NCI-H446 (cell line): ENCODE measurements at places on chromosomes 5 and 9.

DNA sequence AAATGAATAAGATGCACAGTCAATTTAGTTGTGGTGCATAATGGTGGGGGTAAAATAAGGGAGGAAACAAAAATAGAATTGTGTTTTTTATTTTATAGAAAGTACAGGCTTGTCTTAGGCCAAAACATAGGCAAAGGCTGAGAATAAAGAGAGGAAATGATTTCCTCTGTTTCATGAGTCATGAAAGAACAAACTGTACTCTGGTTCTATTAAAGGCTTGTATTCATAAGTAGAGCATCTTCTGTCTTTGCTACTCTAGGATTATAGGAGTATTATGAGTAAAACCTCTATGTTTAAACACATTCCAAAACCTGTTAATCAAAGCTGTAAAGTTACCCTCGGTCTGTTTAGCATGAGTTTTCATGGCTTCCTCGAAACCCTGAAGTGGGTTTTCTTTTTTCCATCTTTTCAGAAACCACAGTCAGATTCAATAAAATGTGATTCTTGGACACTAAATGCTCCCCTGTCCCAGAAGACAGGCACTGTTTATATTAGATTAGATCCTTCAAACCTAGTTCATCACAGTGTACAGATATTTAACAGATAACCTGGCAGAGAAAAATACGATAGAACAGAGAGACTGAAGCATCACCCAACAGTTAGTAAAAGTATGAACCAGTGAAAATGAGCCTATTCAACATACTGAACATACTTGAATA, 473.9 kb upstream of the CYLC2 start:
- no peak for DNase-seq

DNA sequence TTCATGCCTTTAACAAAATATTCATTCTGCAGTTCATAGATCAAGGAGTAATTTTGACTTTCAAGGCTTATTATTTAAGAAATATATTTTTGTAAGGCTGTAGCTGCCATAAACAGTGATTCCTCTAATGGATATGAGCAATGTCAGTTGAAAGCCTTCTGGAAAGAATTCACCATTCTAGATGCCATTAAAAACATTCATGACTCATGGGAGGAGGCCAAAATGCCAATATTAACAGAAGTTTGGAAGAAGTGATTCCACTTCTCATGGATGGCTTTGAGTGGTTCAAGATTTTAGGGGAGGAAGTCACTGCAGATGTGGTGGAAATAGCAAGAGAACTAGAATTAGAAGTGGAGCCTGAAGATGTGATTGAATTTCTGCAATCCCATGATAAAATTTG, 229.1 kb downstream of the DEPDC1B start:
- no peak for DNase-seq

- DNase-seq: no peak
These were observed 40.6 kb upstream of the CPLX2 start for GRCh38 chr5:175830586-175831300.

DNA sequence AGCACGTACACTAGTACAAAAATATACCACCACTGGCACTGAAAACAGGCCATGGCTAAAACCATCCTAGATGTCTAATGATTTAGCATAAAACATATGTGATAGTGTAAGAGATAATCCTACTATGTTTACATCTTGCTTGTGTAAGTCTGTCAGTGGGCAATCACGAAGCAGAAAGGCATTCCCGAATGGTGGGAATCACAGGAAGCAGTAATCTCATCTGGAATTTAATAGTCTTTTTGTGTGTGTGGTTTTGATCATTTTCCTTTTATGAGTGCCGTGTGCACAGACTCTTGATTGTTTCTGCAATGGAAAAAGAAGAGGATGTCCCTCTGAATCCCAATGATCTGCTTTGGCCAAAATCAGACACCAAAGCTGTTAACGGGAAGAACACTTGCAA, 200.5 kb downstream of the EBF1 start:
- no peak for DNase-seq

GRCh38 chr5:2387634-2388325, 363.7 kb downstream of the IRX2 start:
- no peak for DNase-seq

GRCh38 chr9:117145811-117146490, 268.9 kb downstream of the ASTN2 start:
- DNase-seq: peak; percentile 67

- no peak for DNase-seq
These were observed 169.9 kb downstream of the HINT1 start for GRCh38 chr5:130995254-130995515.

GRCh38 chr9:18893046-18893445, 140.0 kb downstream of the SAXO1 start:
- no peak for DNase-seq

- no peak for DNase-seq
These were observed 36.0 kb downstream of the UBE2D2 start for GRCh38 chr5:139597134-139597533.

DNA sequence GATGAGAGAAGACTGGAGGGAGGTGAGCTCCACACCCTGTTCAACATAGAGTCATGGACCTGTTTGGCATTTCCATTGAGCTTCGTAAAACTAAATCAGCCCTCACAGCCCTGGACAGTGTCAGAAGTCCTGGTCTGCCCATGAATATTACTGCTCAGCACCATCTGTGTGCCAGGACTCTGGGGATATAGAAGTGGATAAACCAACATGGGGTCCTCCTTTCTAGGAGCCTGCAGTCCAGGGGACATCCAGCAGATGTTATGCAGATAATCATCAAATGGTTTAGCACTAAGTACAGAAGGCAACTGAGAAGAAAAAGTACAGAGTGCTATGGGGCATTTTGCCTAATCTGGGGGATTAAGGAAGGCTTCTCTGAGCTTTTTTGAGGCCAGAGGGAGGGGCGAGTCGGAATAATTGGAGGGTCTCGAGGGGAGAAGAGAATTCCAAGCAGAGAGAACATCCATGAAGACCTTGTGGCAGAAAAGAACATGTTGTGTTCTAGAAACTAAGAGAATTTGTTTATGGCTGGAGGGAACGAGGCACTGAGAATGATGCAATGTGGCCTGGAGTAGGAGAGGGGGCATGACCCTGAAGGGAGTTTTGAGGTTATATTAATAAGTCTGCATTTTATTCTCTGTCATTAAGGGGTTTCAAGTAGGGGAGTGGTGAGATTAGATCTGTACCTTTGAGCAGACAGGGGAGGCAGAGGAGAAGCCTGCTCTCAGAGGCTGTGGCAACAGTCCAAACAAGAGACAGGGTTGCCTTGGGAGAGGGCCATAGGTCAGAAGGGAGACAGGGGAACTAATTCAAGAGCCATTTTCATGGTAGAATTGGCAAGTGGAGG, 63.5 kb upstream of the SLC2A8 start:
- DNase-seq: no peak

- no peak for DNase-seq
These were observed 271.1 kb downstream of the NDUFS4 start for GRCh38 chr5:53831496-53831895.

- no peak for DNase-seq
These were observed 27.8 kb downstream of the ZCCHC10 start for GRCh38 chr5:132998556-132998955.

DNA sequence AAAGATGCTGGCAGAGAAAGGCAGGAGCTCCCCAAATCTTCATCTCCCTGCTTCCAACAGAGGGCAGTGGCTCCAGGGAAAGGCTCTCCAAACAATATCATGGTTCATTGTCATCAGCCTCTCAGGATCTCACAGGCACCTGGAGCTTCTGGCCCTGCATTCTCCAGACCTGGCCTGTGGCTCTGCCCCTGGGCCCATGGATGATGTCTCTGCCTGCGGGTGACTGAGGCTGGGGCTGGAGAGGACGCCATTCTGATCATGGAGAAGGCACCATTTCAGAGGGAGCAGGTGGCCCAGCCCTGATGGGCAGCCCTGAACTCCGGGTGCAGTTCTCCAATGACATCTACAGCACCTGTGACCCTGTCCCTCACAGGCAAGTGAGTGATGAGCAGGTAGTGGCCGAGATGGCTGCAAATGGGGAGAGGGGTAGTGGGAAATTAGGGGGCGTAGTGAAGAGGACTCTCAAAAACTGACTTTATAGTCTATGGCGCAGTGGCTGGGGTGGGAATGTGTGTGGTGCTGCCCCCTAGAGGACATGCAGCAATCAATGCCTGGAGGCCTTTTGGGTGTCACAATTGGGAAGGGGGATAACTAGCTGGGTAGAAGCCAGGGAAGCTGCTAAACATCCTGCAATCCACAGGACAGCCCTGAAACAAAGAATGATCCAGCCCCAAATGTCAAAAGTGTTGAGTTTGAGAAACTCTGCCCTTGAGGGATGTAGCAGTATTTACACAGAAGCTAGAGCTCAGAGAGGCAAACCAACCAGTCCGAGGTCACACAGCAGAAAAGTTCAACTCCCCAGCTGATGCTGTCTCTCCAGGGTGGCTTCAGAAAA, 3.2 kb downstream of the SH3PXD2B start:
- DNase-seq: no peak

- DNase-seq: no peak
These were observed 12.5 kb downstream of the NREP start for GRCh38 chr5:111744455-111744854.

DNA sequence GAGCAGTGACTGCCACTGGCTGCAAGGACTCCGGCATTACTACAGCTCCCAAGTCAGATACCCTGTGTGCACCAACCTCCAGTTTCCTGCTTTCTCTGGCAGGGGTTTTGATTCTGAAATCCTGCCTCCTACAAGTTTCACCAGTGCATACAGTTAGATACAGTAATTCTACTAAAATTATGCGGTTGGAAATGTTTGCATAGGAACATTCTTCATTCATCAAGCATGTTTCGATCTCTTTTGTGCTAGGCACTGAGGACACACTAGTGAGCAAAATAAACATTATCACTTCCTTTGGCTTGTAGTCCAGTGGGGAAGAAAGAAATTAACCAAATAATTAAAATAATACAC, 152.2 kb downstream of the TMEM167A start:
- DNase-seq: no peak

- DNase-seq: no peak
These were observed 2373.8 kb upstream of the ACO1 start for GRCh38 chr9:30010691-30011090.

DNA sequence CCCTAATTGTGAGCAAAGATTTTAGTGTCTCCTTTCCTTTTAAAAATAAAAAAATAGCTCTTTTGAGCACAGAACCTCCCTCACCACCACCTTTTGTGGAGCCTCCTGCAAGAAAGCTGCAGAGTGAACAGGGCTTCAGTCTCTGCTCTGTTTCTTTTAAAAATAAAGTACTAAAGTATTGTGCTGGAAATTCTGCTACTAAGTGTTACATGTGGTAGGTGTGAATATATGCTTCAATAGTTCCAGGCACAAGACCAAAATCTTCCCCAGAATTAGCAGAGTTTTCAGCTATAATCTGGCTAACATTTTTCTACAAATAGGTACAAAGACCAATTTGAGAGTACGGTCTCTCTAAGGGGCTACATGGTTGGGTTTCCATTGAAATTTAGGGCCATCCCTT, 40.3 kb upstream of the NFIB start:
- DNase-seq: peak; percentile 92

- no peak for DNase-seq
These were observed 68.1 kb downstream of the MAMDC2 start for GRCh38 chr9:70111641-70112236.

GRCh38 chr5:160926428-160926827, 74.4 kb upstream of the ATP10B start:
- peak; percentile 94 for DNase-seq

DNA sequence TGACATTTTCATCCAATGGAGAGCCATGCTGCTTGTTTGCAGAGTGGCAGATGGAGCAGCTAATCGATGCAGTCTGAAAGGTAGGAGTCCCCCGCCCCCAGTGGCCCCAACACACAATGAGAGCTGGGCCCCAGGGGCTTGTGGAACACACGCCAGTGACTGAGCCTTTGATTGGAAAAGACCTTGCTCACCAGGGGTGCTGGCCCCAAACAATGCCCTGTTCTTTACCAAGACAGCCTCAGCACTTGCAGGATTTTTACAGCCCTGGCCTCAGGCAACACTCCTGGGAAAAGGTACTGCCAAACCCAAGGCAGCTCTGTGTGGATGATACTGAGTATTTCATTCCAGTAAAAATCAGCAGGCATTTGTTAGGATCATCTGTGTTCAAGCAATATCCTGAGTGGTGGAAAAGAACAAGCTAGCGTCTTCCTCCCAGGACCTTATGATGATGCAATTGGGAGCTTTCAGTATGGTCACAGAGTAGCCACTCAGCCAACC, 276.8 kb upstream of the CLINT1 start:
- DNase-seq: no peak

GRCh38 chr9:33661176-33661575, 134.2 kb upstream of the PRSS3 start:
- DNase-seq: no peak

DNA sequence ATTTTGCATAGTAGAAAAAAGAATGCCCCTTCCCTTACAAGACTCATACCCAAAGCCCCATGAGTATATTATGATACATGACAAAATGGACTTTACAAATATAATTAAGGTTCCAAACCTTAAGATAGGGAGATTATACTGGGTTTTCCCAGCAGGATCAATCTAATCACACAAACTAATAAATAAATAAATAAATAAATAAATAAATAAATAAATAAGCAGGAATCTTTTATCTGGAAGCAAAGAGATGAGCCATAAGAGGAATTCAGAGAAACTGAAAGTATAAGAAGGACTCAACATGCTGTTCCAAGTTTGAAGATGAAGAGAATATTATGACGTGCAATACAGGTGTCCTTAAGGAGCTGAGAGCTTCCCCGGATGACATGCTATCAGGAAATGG, 1174.5 kb downstream of the DTWD2 start:
- DNase-seq: no peak

GRCh38 chr9:106758911-106759310, 104.1 kb upstream of the ZNF462 start:
- DNase-seq: no peak

DNA sequence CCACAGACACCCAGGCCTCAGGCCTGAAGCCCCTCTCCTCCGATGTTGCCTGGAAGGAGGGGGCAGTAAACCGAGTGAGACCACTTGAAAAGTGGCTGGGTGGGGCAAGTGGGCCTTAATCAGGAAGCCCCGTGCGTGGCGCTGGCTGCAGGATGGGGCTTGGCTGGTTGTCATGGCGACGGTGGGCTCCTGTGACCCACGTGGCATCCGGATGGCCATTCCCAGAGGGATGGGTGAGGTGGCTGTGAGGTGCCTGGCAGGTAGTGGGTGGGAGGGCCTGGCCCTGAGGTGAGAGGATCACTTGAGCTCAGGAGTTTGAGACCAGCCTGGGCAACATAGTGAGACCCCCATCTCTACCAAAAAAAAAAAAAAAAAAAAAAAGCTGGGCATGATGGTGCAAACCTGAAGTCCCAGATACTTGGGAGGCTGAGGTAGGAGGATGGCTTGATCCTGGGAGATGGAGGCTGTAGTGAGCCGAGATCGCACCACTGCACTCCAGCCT, 5.2 kb downstream of the GPSM1 start:
- no peak for DNase-seq

- no peak for DNase-seq
These were observed 64.5 kb upstream of the ERBIN start for GRCh38 chr5:65861830-65862241.

GRCh38 chr5:181037365-181037861, 2.7 kb upstream of the BTNL9 start:
- no peak for DNase-seq

DNA sequence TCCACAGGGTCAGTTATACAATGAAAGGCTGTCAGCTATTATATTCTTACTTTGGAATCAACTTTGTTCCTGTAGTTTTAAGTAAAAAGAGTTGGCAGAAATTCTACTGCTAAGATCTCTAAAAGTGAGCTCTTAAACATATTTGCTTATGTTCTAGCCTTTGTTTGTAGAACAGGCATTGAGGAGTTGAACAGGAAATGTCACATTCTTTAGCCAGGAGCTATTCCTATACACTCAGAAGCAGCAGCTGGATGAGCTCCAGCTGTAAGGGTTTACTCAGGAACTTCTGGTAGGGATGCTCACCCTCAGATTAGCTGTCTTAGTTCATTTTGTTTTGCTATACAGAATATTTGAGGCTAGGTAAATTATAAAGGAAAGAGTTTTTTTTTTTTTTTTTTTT, 22.4 kb upstream of the SPINK14 start:
- no peak for DNase-seq
